Thyroid gland (tissue), 4 donors: ENCODE measurements at places on chromosomes 4 and X. TPM values are rescaled to one million over a fixed set of nuclear protein-coding genes. Genes with fewer than 3 reads are reported as not detected.

GRCh38 chr4:55947912-55948725 lies 626 bp upstream of the CEP135 start:
- H3K27me3 ChIP-seq, result no peaks in the 10 kb centered on the region
- no peak for DNase-seq
- H3K4me1 ChIP-seq, result no peaks in the 10 kb centered on the region
- H3K36me3 ChIP-seq, result no peaks in the 10 kb centered on the region
- peak overlapping the region; percentile 94 for H3K4me3 ChIP-seq
- H3K27ac ChIP-seq, result peak overlapping the region; percentile 15

GRCh38 chr4:172830295-172830764 lies 338.3 kb upstream of the GALNT7 start:
- DNase-seq, result no peak
- H3K4me3 ChIP-seq, result no peak overlapping the region
- peaks cover 6% of the 10 kb centered on the region for H3K4me1 ChIP-seq
- H3K27ac ChIP-seq, result no peak overlapping the region

- no peak overlapping the region for H3K27ac ChIP-seq
- peaks cover 3% of the 10 kb centered on the region for H3K27me3 ChIP-seq
- H3K4me1 ChIP-seq, result peaks cover 13% of the 10 kb centered on the region
Measured at GRCh38 chr4:13368217-13368616, 115.9 kb downstream of the RAB28 start.

- no peaks in the 10 kb centered on the region for H3K4me1 ChIP-seq
- H3K4me3 ChIP-seq, result no peak overlapping the region
- DNase-seq, result peak; percentile 27
- no peak overlapping the region for H3K27ac ChIP-seq
- H3K36me3 ChIP-seq, result no peaks in the 10 kb centered on the region
Measured at GRCh38 chrX:132612821-132613564, 124.2 kb upstream of the MBNL3 start.

DNA sequence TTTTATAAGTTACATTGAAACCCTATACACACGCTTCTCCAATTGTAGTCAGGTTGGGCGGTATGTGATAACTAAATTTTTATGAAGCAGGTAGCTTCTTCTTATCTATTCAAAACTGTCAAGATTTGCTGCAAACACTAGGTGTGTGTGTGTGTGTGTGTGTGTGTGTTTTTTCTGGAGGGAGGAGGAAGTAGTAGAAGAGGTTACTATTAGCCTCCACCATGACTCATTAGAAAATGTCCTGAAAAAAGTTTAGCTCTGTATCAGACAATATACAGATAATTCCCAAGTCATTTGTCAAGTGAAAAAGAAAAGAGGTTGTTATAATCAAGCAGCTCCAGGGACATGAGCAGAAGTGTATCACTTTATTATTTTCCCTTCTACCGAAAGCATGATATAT lies 33.9 kb downstream of the PCDH7 start:
- no peak overlapping the region for H3K27ac ChIP-seq
- H3K27me3 ChIP-seq, result no peaks in the 10 kb centered on the region
- H3K4me3 ChIP-seq, result no peak overlapping the region
- DNase-seq, result no peak
- H3K4me1 ChIP-seq, result no peaks in the 10 kb centered on the region
- no peaks in the 10 kb centered on the region for H3K36me3 ChIP-seq

DNA sequence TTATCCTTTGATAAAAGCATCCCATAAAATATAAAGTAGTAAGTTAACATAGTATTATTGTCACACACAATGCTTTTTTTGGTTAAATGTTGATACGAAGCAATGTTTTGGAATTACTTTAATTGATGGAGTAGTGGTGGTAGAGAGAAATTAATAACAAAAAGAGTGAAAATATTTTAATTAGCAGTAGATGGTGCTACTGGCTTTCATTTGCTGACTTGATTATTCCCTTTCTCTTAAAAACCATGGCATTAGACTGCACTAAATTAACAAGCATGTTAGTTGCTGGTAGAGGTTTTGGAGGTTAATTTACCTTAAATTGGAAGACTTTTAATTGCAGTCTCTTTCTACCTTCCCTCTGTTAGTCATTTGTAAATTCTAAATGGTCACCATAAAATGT lies 8.9 kb upstream of the DCK start:
- no peak overlapping the region for H3K27ac ChIP-seq
- DNase-seq, result no peak
- no peak overlapping the region for H3K4me3 ChIP-seq
- no peaks in the 10 kb centered on the region for H3K36me3 ChIP-seq
- H3K27me3 ChIP-seq, result no peaks in the 10 kb centered on the region
- H3K4me1 ChIP-seq, result no peaks in the 10 kb centered on the region

DNA sequence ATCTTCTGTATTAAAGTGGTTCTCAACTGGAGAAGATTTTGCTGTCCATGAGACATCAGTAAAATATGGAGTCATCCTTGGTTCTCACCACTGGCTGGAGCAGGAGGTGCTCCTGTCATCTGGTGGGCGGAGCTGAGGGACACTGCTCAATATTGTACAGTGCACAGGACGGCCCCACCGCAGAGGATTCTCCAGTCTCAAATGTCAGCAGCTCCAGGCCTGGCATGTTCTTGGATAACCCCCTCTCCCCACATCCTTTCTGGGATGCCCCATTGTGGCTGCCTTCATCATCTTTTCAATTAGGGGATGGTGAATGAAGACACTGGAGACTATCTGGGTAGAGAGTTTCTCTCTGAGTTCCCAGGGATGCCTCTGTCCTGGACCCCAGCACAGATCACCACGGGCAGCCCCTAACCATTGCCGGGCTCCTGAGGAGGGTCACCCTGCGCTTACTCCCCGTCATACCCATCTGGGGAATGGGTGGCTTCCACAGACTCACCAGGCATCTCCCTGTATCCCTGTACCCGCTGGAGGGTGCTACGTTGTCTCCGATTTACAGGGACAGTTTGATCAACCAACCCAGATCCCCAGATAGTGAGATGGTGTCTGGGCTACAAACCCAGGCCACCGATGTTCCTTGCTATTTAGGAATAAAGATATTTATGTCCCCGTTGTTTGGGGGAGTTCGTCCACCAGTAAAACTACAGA lies 21.9 kb upstream of the P2RY8 start:
- H3K27me3 ChIP-seq, result no peaks in the 10 kb centered on the region
- no peaks in the 10 kb centered on the region for H3K36me3 ChIP-seq
- H3K27ac ChIP-seq, result no peak overlapping the region

- H3K4me1 ChIP-seq, result no peaks in the 10 kb centered on the region
- no peak overlapping the region for H3K27ac ChIP-seq
- no peak overlapping the region for H3K4me3 ChIP-seq
- H3K36me3 ChIP-seq, result no peaks in the 10 kb centered on the region
Measured at GRCh38 chr4:146490106-146490505, 31.6 kb downstream of the SLC10A7 start.

DNA sequence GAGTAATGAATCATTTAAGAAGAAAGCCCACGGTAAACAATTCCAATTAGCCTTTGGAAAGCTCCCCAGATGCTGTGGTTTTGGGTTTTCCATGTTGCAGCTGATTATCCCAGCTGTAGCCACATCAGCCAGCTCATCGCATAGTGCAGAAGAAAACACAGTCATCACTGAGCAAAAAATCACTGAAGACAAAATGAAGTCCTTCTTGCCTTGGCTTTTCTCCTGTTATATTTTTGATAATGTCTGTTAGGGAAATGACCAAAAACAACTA lies 193.0 kb upstream of the C1QTNF7 start:
- H3K4me1 ChIP-seq, result peaks cover 5% of the 10 kb centered on the region
- no peak overlapping the region for H3K4me3 ChIP-seq

- H3K4me1 ChIP-seq, result no peaks in the 10 kb centered on the region
- H3K36me3 ChIP-seq, result no peaks in the 10 kb centered on the region
- no peak for DNase-seq
- H3K4me3 ChIP-seq, result no peak overlapping the region
- no peaks in the 10 kb centered on the region for H3K27me3 ChIP-seq
Measured at GRCh38 chr4:13963601-13964000, 336.1 kb upstream of the BOD1L1 start.

DNA sequence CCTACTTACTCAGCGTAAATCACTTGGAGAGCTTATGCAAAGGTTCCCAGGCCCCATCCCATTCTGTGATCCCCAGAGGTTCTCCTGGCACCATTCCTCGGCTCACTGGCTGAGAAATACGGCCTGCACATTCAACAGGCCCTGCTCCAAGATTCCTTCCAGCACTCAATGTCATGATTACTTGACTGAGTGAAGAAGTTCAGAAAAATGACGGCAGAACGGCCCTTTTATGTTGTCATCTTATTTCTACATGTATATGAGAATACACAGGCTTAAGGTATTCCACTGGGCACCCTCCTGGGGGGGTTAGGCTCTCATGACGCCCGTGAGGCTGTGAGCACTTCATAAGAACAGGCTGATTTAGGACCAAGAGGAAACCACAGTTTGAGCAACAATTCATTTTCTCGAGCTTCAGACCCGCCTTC lies 190.6 kb downstream of the NSUN7 start:
- peak overlapping the region; percentile 30 for H3K27ac ChIP-seq
- peaks cover 5% of the 10 kb centered on the region for H3K36me3 ChIP-seq
- DNase-seq, result peak; percentile 55
- H3K27me3 ChIP-seq, result no peaks in the 10 kb centered on the region

- no peak overlapping the region for H3K4me3 ChIP-seq
- no peaks in the 10 kb centered on the region for H3K4me1 ChIP-seq
- no peaks in the 10 kb centered on the region for H3K27me3 ChIP-seq
- no peaks in the 10 kb centered on the region for H3K36me3 ChIP-seq
Measured at GRCh38 chr4:118345813-118346212, 7.0 kb downstream of the PRSS12 start.

DNA sequence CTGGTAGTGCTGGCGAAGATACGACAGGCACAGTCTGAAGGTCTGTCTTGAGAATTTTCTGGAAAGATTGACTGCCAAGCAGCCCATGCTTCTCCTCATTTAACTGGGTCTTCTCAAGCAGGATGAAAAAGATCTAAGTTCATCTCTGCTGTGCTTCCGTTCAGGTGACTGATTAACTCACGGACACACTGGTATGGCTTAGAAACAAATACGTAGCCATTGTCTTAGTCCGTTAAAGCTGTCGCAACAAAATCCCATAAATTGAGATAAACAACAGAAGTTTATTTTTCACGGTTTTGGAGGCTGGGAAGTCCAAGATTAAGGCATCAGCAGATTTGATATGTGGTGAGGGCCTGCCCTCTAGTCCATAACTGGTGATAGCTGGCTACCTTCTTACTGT lies 39.5 kb downstream of the SPINK2 start:
- no peaks in the 10 kb centered on the region for H3K4me1 ChIP-seq
- H3K27ac ChIP-seq, result no peak overlapping the region
- no peak for DNase-seq
- H3K27me3 ChIP-seq, result no peaks in the 10 kb centered on the region
- H3K36me3 ChIP-seq, result no peaks in the 10 kb centered on the region
- no peak overlapping the region for H3K4me3 ChIP-seq

GRCh38 chrX:103883533-103883932 lies 51.5 kb upstream of the RAB9B start:
- no peak overlapping the region for H3K27ac ChIP-seq
- H3K4me1 ChIP-seq, result no peaks in the 10 kb centered on the region
- H3K27me3 ChIP-seq, result no peaks in the 10 kb centered on the region
- no peak overlapping the region for H3K4me3 ChIP-seq

GRCh38 chr4:154417373-154417673 lies 74.3 kb downstream of the DCHS2 start:
- H3K4me1 ChIP-seq, result no peaks in the 10 kb centered on the region
- H3K4me3 ChIP-seq, result no peak overlapping the region
- no peak overlapping the region for H3K27ac ChIP-seq
- no peaks in the 10 kb centered on the region for H3K27me3 ChIP-seq
- no peak for DNase-seq
- H3K36me3 ChIP-seq, result no peaks in the 10 kb centered on the region

- H3K4me3 ChIP-seq, result no peak overlapping the region
- H3K36me3 ChIP-seq, result no peaks in the 10 kb centered on the region
- no peaks in the 10 kb centered on the region for H3K27me3 ChIP-seq
- no peaks in the 10 kb centered on the region for H3K4me1 ChIP-seq
Measured at GRCh38 chrX:153455571-153455970, 9.7 kb upstream of the TREX2 start.

GRCh38 chr4:143653031-143653430 lies 47.4 kb downstream of the FREM3 start:
- no peak for DNase-seq
- H3K27me3 ChIP-seq, result no peaks in the 10 kb centered on the region
- H3K4me3 ChIP-seq, result no peak overlapping the region
- no peaks in the 10 kb centered on the region for H3K36me3 ChIP-seq

DNA sequence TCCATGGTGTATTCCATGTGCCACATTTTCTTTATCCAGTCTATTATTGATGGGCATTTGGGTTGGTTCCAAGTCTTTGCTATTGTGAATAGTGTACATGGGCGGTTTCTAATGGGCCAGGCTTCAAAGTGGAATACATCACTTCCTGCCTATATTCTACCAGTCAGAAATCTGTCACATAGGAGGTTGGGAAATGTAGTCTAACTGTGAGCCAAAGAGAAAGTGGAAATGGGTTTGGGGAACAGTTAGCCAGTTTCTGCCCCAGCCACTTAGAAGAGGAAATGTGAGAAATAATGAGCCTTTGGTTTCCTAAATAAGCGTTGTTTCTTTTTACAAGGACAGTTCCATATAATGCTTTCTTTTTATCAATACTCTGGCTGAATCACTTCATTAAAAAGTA lies 85.1 kb upstream of the AP1S2 start:
- H3K27me3 ChIP-seq, result no peaks in the 10 kb centered on the region
- DNase-seq, result no peak
- H3K4me1 ChIP-seq, result no peaks in the 10 kb centered on the region
- H3K4me3 ChIP-seq, result no peak overlapping the region
- H3K27ac ChIP-seq, result no peak overlapping the region

- no peaks in the 10 kb centered on the region for H3K27me3 ChIP-seq
- peaks cover 16% of the 10 kb centered on the region for H3K4me1 ChIP-seq
- peak overlapping the region; percentile 61 for H3K27ac ChIP-seq
- peak overlapping the region; percentile 48 for H3K4me3 ChIP-seq
Measured at GRCh38 chr4:37825968-37826294, 555 bp upstream of the PGM2 start.

- H3K4me1 ChIP-seq, result no peaks in the 10 kb centered on the region
- H3K27ac ChIP-seq, result no peak overlapping the region
- H3K4me3 ChIP-seq, result no peak overlapping the region
- DNase-seq, result no peak
- H3K36me3 ChIP-seq, result no peaks in the 10 kb centered on the region
Measured at GRCh38 chrX:14670819-14671218, 141.5 kb downstream of the GLRA2 start.

DNA sequence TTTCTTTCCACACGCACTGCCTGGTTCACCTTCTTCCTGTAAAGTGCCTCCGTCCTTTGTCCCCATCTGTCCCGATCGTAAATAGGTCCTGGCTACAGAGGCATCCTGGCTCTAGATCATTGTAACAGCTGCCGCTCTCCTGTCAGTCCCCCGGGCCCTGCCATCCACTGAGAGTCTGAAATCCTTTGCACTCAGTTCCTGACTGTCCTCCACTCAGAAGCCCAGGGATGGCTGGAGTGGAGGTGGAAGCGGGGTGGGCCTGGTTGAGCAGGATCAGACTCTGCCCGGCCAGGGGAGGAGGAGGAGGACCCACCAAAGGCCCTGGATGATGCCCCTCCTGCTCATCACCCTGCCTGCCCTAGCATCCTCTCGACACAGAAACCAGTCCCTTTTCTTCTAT lies 29.8 kb downstream of the PIGG start:
- no peak overlapping the region for H3K4me3 ChIP-seq
- H3K27me3 ChIP-seq, result no peaks in the 10 kb centered on the region
- H3K27ac ChIP-seq, result no peak overlapping the region

Gene EREG
- total RNA-seq, result under 0.01 TPM

Gene DNAAF6
- not detected for total RNA-seq

Gene VCX3B
- total RNA-seq, result not detected

Gene SPANXA2
- not detected for total RNA-seq

Gene ANK2
- 61.4 TPM for total RNA-seq

Gene PRRG3
- total RNA-seq, result 2.1 TPM

Gene UCHL1
- total RNA-seq, result 28.2 TPM

Gene CTAG1A
- total RNA-seq, result not detected

Gene KLKB1
- 1.2 TPM for total RNA-seq

Gene PPEF2
- not detected for total RNA-seq

Gene ITM2A
- 79.4 TPM for total RNA-seq
